T-helper 17 cell (primary cell): ENCODE measurements at places on chromosomes 3 and 15.

- no peak for DNase-seq
These were observed 74.0 kb downstream of the MCF2L2 start for GRCh38 chr3:183354325-183354831.

GRCh38 chr3:174243171-174243570, 616.0 kb upstream of the NAALADL2 start:
- DNase-seq, result no peak

DNA sequence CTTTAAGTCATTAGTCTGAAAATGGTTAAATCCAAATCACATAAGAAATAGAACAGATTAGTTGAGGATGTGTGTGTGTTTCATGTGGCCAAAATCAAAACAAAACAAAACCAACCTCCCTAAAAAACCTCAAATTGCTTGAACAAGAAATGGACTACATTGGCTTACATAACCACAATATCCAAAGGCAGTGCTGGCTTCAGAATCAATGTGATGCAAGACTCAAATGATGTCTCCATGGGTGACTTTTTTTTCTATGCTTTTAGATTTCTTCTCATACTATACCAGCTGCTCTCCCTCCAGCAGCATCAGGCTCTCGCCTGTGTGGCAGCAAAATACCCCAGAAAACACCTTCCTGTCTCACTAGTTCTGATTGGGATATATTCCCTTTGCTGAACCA, 36.0 kb upstream of the CMTM8 start:
- DNase-seq, result no peak

- DNase-seq, result no peak
These were observed 921.2 kb downstream of the SQOR start for GRCh38 chr15:46556010-46556409.
